Smooth muscle cell of the pulmonary artery (primary cell): ENCODE measurements at places on chromosomes 2 and 18. TPM values are rescaled to one million over a fixed set of nuclear protein-coding genes. Genes with fewer than 3 reads are reported as not detected.

The LGALSL gene
- total RNA-seq: 4.5 and 7.4 TPM in 2 replicates

The LYPD6B gene
- total RNA-seq: 0.10 and 0.20 TPM in 2 replicates

The SPP2 gene
- total RNA-seq: not detected in 2 replicates

The GDF7 gene
- 0.63 and 1.0 TPM in 2 replicates for total RNA-seq

The OTOS gene
- total RNA-seq: not detected in 2 replicates

The FBXO15 gene
- 0.65 and 0.73 TPM in 2 replicates for total RNA-seq

The XDH gene
- 0.07 and 2.7 TPM in 2 replicates for total RNA-seq

The FBXO48 gene
- 0.26 and 0.39 TPM in 2 replicates for total RNA-seq

The MYO5B gene
- total RNA-seq: under 0.01 and 0.07 TPM in 2 replicates

The LRRC30 gene
- total RNA-seq: not detected in 2 replicates

The ABHD1 gene
- total RNA-seq: 0.13 and 0.20 TPM in 2 replicates

The FMNL2 gene
- 18.2 and 58.0 TPM in 2 replicates for total RNA-seq

The LCLAT1 gene
- total RNA-seq: 21.7 and 25.1 TPM in 2 replicates

The TTN gene
- 1.2 and 3.3 TPM in 2 replicates for total RNA-seq

The SH2D6 gene
- total RNA-seq: 0.36 TPM in 1 of 2 replicates, not detected in the other

The NFATC1 gene
- total RNA-seq: 3.5 and 3.8 TPM in 2 replicates

The PJVK gene
- 1.2 and 2.5 TPM in 2 replicates for total RNA-seq

The ALPI gene
- not detected in 2 replicates for total RNA-seq

The ZNF142 gene
- 9.1 and 15.4 TPM in 2 replicates for total RNA-seq

The UGT1A6 gene
- 0.10 TPM in 1 of 2 replicates, not detected in the other for total RNA-seq

The SLC8A1 gene
- 60.0 and 116 TPM in 2 replicates for total RNA-seq

The FSIP2 gene
- total RNA-seq: 0.03 and 0.13 TPM in 2 replicates

The LHCGR gene
- total RNA-seq: not detected in 2 replicates

The SGPP2 gene
- not detected in 2 replicates for total RNA-seq

The CCDC141 gene
- total RNA-seq: 0.53 and 0.78 TPM in 2 replicates

The RPRM gene
- total RNA-seq: not detected in 2 replicates

The ING5 gene
- total RNA-seq: 35.1 and 40.1 TPM in 2 replicates
